ENCODE measurements at places on chromosomes 7 and 10.

DNA sequence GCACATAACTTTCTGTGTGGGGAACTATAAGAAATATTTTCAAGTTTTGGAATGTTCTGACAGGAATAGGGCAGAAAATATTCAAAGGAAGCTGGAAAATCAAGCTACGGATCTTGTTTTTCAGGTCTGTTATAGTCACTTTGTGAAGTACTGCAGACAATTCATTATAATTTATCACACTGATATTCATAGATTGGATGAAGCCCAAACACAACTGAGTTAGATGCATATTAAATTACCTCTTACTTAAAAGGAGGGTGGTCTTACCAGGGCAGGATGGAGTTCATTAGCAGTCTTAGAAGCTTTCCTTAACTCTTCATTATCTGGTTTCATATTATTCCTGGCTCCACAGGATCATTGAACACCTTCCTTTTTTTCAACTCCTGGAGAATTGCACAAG lies 242.3 kb downstream of the DYNC1I1 start:
- DNase-seq, result no peak

DNA sequence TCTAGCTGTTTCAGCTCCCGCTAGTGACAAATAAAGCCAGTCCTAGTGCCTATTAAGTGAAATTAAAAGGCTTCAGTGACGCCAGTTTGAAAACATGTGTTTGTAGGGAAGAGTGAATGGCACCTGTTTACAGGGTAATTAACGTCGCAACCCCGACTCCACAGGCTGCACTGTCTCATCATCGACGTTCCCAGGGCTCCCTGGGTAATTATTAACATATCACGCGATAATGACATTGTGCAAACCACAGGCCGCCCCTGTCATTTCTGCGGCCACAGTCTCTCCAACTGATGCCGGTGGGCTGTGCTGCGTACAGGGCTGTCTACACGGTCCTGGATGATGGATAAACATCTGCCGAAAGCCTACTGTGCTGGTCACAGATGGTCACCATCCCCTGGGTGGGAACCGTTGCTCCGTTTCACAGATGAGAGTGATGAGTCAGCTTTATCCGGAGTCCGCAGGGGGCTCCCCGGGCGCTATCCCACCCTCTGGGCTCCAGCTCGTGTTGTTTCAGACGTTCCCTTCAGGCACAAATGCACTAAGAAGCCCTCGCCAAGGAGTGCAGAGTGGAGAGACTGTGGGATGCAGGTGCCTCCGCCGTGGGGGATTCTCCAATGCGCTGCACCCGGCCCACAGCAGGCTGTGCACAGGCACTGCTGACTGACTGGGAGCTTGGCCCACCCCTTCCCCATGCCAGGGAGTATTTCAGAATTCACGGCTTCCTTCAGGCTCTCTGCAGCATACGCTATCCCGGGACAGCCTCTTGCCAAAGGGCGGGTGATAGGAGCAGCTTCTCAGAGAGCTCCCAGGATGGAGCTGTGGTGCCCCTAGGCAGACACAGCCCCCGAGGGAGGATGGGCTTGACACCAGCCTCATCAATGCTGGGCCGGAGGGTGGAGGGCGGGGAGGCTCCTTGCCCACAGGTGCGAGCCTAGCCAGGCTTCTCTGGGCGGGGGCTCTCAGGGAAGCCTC lies 491.8 kb upstream of the FOXK1 start:
- no peak for DNase-seq

DNA sequence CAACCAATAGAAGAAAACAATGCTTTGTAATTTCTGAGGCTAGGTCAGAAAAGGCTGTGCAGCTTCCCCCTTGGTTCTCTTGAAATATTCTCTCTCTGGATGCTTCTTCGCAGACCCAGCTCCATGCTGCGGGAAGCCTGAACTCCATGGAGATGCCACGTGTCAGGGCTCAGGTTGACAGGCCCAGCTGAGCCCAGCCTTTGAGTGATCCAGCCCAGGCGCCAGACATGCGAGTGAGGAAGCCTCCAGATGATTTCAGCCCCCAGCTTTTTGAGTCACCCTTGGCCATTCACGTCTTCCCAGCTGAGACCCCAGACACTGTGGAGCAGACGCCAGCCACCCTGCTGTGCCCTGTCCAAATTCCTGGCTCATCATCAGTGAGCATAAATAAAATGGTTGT lies 378.4 kb upstream of the NRP1 start:
- DNase-seq, result no peak

DNA sequence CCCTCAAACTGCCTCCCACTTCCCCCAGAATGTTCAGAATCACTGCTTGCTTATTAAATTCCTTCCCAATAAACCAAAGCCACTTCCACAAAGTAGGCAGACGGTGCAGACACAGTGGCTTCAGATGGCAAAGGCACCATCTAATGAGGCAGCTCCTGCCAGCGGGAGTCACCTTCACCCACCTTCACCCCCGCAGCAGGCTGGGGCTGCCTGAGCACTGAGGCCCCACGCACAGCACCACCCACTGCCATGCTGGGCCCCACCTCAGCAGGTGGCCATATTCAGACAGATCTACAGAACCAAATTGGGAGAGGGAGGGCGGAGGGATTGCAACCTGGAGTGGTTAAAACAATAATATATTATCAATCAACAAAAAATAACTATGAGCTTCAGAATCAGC lies 118.5 kb downstream of the GRID1 start:
- no peak for DNase-seq

GRCh38 chr7:133360201-133360600 lies 107.3 kb downstream of the EXOC4 start:
- DNase-seq, result no peak

Measured in activated effector memory CD4-positive, alpha-beta T cell treated with anti-CD3 and anti-CD28 coated beads, Interleukin-2, amount 50 U/mL, for 16 hours (primary cell).